ENCODE measurements at places on chromosomes 2 and 18. TPM values are rescaled to one million over a fixed set of nuclear protein-coding genes. Genes with fewer than 3 reads are reported as not detected.

GRCh38 chr2:80092474-80092873 is 212.1 kb downstream of the LRRTM1 start:
- no peak for DNase-seq

- DNase-seq: no peak
These were observed 253.1 kb upstream of the ZNF521 start for GRCh38 chr18:25604894-25605597.

DNA sequence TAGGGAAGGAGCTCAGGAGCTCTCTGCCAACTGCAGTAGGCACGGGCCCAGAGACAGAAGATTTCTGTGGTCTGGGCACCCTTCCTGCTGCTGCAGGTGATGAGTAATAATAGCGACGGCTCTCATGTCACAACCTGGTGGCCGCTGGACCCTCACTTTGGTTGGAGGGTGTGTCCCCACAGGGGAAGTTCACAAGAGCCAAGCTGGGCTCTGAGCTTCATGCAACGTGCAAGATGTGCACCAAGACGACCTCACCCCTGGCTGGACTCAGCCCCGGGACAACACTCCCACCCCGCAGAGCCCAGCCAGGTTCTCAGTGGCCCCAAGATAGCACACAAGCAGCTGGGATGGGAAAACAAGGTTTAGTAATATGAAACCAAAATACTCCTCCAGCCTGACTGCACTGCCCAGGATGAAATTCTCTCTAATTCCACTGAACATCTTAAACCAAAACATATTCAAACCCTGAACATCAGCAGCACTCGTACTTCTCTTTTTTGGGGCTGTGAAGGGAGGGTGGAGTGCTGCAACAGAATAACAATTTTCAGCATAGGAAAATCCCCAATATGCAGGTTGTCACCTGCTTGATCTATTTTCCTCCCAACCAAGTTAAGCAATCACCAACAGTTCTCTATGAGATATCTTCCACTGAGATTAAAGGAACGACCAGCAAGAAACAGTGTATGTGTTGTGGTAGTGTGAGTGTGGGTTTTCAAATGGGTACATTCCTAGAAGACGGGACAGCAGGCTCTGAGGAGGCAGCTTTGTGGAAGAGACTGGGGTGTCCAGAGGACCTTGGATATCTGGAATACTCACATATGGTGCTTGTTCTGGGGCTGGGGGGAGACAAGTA is 26.5 kb downstream of the BCL2 start:
- DNase-seq: peak; percentile 31

DNA sequence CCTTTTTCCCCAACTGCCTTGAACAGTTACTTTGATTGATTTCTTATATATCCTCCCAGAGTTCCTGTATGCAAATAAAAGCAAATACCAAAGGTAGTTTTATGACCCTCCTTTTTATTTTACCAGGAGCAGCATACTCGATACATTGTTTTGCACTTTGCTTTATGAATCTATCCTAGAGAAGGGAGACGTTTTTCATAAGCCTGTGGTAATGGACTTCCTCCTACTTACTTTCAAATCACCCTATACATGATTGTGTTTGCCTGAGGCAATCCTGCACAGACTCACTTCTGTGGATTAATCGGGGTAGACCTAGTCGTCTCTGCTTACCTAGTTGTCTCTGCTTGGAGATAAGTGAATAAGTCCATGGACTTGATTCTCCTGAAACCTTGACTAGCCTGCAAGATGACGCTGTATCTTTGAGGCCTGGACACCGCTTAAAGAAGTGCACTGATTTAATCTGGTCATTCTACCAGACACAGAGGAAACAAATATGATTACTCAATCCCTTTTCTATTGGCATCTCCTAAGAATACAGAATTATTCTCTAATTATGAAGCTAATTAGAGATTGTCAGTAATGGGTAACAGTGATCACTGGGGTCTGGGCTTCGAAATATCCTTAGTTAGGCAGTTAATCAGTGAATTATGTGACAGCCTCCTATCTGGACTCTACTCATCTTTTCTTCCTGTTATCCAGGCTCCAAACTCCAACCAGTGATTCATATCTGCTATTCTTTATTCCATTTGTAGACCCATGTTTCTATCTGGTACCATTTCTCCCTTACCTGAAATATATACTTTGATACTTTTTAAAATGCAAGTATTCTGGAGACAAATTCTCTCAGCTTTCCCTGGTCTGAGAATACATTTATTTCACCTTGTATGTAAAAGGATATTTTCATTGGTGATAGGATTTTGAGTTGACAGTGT is 447.4 kb upstream of the TRIB2 start:
- DNase-seq: no peak

DNA sequence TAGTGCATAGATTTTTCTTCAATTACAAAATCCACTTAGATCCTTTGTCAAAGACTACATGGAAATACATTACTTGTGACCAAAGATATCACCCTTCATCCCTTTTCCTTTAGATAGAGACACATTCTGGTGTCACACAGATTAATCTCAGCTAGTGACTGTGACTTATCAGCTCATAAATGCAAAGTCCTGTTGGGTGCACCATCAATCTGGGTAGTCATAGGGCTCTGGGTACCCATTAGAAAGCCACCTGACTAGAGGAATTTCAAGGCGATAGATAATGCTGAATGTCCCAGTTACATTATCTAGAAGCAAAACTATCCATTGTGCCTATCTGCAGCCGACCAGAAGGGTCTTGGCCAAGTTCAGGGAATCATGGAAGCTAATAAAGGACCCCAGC is 2.6 kb upstream of the APOB start:
- DNase-seq: no peak

DNA sequence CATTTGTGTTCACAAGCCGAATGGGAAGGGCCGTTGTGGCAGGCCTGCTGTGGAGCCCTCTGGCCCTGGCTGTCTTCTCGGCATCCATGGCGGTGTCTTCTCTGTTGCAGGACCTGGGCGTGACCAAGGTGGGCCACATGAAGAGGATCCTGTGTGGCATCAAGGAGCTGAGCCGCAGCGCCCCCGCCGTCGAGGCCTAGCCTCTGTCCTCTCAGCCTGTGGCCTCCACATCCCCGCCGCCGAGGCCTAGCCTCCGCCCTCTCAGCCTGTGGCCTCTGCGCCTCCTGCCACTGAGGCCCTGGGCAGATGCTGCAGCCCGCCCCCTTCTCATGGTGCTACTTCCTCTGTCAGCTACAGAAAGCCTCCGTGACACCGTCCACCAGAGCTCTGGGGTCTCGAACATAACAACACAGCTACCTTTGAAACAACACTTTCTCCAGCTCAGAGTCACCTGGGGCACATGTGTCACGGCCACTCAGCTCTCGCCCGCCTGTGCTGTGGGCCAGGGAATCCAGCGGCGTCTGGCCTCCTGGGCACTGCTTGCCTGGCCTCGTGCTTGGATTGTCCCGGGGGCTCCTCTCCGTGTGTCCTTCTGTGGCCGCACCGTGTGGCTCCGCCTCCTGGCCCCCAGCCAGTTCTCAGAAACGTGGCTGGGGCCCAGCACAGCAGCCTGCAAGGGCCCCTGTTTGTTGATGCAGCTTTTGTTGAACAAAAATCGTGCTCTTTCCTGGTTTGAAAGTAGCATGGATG is 97.1 kb downstream of the USP40 start:
- peak; percentile 81 for DNase-seq

The MAB21L4 gene
- not detected for polyA plus RNA-seq

The TNFRSF11A gene
- polyA plus RNA-seq: 0.23 TPM

The ACMSD gene
- not detected for polyA plus RNA-seq

The POU3F3 gene
- 0.01 TPM for polyA plus RNA-seq

The HTR2B gene
- 0.13 TPM for polyA plus RNA-seq

Measured in psoas muscle (tissue), 8 donors.